A375 (cell line): ENCODE measurements at places on chromosomes 5 and 9. TPM values are rescaled to one million over a fixed set of nuclear protein-coding genes. Genes with fewer than 3 reads are reported as not detected.

LCP2 gene
- total RNA-seq, result 0.05 and 1.1 TPM in 2 replicates

PCDHB6 gene
- total RNA-seq, result 7.8 and 10.6 TPM in 2 replicates

PAPPA gene
- total RNA-seq, result 0.30 and 0.37 TPM in 2 replicates

HAVCR1 gene
- not detected in 2 replicates for total RNA-seq

PCDHGB7 gene
- 0.72 and 0.90 TPM in 2 replicates for total RNA-seq

AFAP1L1 gene
- 13.8 and 15.0 TPM in 2 replicates for total RNA-seq

SGCD gene
- 0.08 TPM in 1 of 2 replicates, not detected in the other for total RNA-seq

DPM2 gene
- total RNA-seq, result 59.2 and 83.0 TPM in 2 replicates

HAPLN1 gene
- total RNA-seq, result 170 and 177 TPM in 2 replicates

LSM11 gene
- 4.8 TPM in 2 replicates for total RNA-seq

ESM1 gene
- 18.3 and 21.5 TPM in 2 replicates for total RNA-seq

FAM169A gene
- 12.4 and 13.1 TPM in 2 replicates for total RNA-seq

ELOVL7 gene
- 0.45 and 0.68 TPM in 2 replicates for total RNA-seq

BSPRY gene
- not detected in 2 replicates for total RNA-seq
